ENCODE measurements at places on chromosomes 11 and 22.

DNA sequence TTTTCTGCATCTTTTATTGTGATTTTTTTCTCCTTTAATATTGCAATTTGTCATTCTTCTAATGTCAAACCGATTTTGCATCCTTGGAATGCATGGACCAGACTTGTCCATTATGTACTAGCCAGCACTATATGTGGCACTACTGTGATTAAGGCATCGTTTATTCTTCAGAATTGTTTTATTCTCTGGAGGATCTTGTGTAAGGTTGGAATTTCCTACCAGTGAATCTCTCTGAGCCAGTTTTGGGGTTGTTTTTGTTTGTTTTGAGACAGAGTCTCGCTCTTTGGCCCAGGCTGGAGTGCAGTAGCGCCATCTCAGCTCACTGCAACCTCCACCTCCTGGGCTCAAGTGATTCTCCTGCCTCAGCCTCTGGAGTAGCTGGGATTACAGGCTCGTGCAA is 58.5 kb downstream of the IGLL5 start:
- no peak for DNase-seq

- peak; percentile 80 for DNase-seq
Observed at GRCh38 chr11:58579192-58580129, 598 bp downstream of the ZFP91 start.

DNA sequence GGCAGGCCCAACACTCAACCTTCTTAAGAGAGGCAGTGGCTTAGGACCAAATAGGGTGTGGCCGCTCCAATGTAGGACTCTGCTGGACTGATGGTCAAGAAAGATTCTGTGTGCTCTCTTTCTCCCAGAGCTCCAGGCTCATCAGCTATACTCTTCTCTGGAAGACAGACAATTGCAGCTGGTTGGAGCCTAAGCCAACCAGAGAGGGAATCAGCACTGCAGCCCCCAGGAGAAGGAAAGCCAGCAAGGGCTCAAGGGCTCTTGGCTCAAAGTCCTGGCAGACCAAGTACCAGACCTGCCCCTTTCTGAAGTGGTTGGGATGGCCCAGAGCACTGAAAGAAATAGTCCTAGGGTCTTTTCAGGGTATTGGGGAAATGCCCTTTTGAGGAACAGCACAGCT is 1077.3 kb downstream of the NTM start:
- no peak for DNase-seq

DNA sequence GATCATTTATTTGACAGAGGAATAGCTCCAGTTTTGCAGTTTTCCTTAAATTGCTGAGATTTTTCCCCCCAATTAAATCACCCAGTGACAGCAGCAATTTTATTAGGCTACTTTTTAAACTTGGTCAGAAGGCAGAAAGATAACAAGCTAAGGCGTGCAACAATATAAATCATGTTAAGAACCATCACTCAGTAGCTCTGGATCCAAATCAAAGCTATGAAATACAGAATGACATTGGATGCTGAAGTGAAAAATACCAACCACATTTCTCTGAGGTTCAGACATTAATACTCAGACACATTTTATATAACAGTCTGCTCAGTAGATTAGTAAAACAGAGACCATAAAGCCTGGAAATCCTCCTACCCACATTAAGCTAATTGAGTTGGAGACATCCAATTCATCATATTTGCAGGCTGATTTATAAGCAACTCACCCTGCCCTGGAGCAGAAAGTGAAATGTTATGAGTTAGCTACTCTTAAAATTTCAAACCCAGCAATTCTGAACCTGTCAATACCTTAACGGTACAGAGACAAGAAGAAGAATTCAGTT is 1108.4 kb downstream of the DLG2 start:
- no peak for DNase-seq

DNA sequence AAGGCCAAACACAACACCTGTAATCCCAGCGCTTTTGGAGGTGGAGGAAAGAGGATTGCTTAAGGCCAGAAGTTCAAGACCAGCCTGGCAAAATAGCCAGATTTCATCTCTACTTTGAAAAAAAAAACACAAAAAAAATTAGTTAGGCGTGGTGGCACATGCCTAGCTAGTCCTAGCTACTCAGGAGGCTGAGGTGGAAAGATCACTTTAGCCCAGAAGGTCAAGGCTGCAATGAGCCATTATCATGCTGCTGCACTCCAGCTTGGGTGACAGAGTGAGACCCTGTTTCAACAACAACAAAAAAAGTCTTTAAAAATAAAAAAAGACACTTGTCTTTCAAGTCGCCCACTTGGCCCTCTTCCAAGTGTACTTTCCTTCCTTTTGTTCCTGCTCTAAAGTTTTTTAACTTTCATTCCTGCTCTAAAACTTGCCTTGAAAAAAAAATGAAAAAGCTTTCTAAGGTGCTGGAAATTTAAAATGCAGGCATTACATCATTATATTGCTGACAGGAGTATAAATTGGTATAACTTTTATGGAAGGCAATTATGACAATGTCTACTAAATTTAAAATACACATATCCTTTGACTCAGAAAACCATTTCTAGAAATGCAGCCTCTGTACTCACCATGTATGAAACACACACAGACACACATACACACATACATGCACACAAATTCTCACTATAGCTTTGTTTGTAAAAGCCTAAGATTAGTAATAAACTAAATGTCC is 12.7 kb downstream of the LIPT2 start:
- no peak for DNase-seq

DNA sequence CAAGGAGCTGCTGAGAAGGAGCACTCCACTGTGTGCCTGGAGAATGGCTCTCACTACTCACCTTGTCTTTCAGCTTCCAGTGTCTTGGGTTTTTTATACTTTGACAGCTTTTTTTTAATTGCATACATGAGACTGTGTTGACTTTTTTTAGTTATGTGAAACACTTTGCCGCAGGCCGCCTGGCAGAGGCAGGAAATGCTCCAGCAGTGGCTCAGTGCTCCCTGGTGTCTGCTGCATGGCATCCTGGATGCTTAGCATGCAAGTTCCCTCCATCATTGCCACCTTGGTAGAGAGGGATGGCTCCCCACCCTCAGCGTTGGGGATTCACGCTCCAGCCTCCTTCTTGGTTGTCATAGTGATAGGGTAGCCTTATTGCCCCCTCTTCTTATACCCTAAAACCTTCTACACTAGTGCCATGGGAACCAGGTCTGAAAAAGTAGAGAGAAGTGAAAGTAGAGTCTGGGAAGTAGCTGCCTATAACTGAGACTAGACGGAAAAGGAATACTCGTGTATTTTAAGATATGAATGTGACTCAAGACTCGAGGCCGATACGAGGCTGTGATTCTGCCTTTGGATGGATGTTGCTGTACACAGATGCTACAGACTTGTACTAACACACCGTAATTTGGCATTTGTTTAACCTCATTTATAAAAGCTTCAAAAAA is 72.6 kb downstream of the NCAPD3 start:
- no peak for DNase-seq

DNA sequence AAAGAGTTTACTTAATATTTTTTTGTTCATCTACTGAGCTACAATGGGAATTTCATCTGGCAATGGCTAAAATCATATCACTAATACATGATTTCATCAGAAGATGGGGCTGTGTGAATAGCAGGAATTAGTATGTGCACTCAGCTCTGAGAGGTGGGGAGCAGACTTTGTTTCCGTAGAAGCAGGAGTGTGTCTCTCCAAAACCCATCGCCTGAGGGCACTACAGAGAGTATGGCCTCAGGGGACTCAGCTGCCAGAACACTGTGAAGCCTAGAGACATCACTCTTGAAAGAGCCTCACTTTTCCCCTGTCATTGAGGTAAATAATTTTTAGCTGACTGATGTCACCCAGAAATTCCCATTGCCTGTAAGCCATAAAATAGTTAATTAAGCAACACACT is 261.4 kb upstream of the ISX start:
- peak; percentile 18 for DNase-seq

DNA sequence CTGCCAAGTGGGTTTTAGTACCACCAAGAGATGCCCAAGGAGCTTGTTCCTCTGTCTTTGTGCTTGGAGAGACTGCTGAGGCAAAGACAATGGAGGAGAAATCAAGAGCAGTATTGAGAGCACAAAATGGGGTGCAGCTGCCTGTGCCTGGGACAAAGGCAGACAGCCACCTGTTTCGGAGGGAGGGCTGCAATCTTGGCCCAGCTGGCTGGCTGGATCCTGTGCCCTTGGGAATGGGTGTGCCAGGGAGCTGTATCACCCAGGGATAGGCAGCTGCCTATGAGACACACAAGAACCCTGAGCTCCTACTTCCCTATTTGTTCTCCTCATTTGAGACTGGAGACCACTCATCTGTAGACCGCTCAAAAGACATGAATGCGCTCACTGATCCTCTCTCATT is 23.3 kb upstream of the CHRM4 start:
- DNase-seq, result no peak

DNA sequence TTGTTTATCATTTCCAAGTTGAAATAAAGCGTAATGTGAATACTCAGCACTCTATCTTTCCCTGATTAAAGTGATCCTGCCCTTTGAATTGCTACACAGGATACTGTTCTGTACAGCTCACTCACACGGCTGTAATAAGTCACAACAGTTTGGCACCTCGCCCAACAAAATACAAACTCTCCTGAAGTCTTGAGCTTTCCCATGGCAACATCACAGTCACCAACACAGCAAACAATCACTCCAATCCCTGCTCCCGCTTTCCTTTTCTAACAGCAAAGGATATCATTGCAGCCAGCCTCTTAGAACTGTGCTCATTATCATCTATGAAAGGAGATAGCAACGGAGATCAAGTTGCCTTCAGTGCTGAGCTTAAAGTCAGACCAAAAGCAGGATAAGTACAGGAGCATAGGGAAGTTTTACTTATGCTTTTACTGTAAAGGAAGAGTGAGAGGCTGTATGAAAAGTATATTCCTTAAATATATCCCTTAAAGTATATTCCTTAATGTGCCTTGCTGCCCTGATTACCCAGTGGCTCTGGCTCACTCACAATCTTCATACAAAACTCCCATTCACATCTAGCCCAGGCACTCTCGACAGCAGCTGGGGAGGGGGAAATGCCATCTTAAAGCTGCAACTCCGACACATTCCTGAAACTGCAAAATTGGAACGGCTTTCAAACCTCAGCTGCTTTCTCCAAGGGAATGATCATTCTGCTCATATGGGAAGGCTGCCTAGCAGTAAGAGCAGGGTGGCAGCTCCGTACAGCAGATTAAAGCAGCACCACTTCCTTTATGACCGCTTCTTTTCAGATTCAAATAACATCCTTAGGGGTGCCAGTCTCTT is 35.8 kb downstream of the MAML2 start:
- DNase-seq, result peak; percentile 24

DNA sequence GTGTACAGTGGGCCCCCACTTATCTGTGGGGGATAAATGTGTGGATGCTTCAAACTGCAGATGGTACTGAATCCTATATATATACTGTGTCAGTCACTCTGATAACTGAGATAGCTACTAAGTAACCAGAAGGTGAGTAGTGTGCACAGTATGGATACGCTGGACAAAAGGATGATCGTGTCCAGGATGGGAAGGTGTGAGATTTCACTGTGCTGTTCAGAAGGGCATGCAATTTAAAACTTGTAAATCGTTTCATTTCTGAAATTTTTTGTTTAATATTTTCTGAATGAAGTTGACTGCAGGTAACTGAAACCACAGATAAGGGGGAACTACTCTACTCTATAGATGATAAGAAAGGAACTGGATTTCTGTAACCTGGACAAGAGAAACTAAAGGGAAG is 52.1 kb upstream of the SESN3 start:
- DNase-seq, result no peak
